ENCODE measurements at places on chromosomes 7 and 10.

DNA sequence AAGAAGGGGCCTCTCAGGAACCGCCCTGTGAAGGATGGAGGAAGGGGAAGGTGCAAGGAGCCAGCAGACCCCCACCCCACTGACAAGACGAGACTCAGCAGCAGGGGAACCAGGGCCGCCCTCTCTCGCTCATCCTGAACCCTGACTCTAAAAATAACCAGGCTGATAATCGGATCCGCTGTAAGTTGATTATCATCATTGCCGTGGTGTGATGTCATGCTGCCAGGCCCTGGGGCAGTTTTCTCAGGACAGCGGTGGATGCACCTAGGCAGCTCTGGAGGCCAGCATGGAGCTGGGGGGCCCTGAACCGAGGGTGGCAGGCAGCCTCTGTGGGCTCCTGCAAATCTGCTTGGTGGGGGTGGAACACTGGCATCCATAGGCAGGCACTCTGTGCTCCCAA, 7.9 kb downstream of the RET start:
- no peak for DNase-seq

DNA sequence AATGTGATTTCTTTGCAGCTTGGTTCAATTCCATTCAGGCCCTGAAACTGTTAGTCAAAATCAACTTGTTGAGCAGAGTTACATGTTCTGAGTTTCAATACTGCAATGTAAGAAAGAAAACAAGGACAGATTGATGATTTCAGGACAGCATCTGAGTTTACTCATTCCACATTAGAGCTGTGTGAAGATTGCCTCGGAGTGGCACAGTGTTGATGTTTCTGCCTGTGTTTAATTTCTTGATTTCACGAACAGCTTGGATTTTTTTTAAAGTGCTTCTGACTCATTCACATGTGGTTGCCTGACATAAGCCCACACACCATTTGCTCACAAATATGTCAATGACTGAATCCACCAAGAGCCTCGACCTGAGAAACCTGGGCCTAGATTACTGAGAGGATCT, 101.2 kb upstream of the PARD3 start:
- no peak for DNase-seq

DNA sequence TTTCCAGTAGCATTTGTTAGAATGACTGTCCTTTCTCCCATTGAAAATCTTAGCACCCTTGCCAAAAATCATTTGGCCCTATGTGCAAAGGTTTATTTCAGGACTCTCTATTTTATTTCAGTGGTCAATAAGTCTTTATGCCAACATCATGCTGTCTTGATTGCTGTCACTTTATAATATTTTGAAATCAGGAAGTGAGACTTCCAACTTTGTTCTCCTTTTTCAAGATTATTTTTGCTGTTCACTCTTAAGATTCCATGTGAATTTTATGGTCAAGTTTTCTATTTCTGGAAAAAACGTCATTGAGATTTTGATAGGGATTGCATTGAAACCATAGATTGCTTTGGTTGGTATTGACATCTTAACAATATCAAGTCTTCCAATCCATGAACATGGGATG, 65.1 kb downstream of the PAXIP1 start:
- no peak for DNase-seq

GRCh38 chr10:34565934-34566333, 249.2 kb downstream of the PARD3 start:
- DNase-seq = no peak

GRCh38 chr7:13724977-13725566, 264.4 kb downstream of the ETV1 start:
- DNase-seq = no peak

- no peak for DNase-seq
Observed at GRCh38 chr10:126243971-126244370, 144.3 kb downstream of the ADAM12 start.

- no peak for DNase-seq
Observed at GRCh38 chr7:159211540-159212182, 67.0 kb upstream of the VIPR2 start.

DNA sequence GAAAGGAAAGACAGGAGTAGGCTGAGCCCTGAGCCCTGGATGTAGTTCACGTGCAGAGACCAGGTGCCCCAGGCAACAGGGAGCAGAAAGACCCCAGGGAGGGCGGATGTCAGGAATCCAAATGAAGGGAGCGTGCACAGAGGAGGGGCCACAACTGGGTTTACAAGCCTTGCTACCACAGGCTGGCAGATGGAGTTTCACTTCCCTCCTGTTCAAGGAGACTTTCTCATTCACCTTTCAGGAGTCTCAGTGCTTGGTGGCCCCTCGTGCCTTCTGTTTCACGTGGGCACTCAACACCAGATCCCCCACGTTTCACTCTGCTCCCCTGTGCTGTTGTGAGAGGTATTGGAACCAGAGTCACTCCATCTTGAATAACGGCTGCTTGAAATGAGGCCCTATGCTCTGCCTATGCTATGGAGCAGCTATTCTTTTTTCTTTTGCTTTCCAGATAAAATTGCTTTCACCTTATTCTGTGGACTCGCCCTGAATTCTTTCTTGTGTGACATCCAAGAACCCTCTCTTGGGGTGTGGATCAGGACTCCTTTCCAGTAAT, 601.4 kb upstream of the IGFBP3 start:
- DNase-seq = no peak

- DNase-seq = no peak
Observed at GRCh38 chr10:131230641-131231322, 80.7 kb downstream of the TCERG1L start.

GRCh38 chr10:32207544-32207943, 139.4 kb downstream of the EPC1 start:
- DNase-seq = peak; percentile 53

DNA sequence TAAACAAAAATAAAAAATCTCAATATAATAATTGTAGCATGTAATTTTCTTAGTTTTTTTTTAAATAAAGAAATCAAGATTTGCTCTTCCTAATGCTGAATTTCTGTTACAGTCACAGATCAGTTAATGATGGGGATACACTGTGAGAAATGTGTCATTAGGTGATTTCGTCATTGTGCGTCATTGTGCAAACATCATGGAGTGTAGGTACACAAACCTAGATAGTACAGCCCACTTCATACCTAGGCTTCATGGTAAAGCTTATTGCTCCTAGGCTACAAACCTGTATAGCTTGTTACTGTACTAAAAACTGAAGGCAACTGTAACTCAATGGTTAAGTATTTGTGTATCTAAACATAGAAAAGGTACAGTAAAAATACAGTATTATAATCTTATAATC, 74.4 kb upstream of the LSM8 start:
- no peak for DNase-seq

DNA sequence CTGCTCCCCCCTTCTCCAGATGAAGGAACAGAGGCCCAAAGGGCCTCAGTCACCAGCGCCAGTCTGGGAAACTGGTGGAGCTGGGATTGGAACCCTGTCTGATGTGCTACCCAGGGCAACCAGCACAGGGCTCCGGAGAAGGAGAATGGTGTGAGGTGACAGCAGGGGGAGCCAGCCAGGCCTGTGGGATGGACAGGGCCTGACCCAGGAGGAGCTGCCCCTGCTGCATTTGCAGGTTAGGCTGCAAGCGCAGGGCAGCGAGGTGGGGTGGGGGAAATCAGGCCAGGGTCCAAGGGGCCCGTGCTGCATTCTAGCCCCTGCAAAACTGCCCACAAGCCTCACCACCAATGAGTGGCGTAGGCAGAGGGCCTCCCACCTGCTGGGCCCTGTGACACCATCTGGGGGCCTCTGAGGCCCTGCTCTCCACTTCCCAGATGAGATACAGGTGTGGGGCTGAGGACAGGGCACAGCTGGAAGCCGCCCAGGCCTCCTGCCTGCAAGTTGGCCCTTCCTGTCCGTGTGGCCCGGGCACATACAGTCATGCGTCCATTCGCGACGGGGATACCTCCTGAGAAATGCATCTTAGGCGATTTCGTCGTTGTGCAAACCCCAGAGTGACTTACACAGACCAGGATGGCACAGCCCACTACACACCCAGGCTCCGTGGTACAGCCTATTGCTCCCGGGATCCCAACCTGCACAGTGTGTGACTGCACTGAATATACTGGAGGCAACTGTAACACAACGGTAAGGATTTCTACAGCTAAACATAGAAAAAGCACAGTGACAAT, 45.3 kb downstream of the RASGEF1A start:
- no peak for DNase-seq

DNA sequence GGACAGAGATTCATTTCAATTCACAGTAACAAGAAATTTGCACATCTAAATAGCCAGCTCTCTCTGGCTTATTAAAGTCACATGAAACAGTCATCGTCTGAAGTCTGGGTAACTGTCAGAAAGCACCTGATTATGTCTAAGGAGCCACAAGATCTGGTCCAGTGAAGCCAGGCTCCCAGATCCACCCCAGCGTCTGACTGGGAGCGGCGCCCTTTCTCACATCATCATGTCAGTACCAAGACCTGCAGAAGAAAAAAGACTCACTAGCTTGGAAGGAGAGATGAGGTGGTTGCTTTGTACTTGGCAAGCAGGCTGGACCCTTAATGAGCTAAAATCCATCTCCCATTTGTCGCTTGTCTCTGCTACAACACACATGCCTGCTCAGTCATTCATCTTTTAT, 58.4 kb downstream of the VOPP1 start:
- DNase-seq = no peak

DNA sequence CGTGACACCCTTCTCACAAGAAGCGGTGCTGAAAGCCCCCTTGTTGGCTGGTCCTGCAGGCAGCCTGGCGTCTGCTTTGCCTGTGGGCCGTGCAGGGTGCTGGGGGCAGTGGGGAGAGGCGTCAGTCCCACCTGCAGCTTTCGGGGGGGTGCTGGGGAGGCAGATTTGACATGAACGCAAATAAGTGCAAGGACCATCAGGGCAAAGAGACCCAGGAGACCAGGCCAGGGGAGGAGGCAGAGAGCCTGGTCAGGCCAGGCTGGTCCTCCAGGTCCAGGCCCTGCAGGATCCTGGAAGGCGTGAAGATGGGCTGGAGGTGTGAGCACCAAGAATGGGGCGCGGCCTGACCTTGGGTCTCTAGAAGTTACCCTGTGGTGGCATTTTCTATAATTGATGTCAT, 81.6 kb downstream of the MGMT start:
- DNase-seq = no peak

DNA sequence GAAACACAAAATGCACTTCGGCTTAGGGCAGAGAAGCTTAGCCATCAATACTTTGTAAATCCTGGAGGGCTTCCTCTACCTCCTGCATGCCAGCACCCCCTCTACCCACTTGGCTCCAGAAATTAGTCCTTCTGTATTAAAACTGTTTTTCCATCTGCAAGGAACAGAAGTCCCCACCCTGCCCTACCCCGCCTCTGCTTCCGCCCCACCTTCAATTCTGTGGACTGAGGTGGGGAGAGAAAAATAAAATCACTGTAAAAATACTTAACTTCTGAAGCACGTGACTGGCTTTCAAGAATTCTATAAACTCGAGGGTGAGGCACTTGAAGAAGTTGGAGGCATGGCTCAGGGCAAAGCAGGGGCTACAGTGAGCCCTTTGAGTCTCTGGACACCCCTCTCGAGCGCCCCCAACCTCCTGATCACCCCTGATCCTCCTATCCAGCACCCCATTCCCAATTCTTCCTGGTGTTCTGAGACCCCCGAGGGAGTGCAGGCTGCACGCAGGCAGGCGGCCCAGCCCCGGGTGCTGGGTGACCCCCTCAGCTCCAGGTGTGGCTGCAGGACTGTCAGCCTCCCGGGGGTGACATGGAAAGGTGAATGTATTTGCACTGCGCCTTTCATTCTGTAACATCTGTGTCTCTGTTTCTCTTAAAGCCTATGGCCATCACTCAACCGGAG, 7.3 kb upstream of the KIAA1217 start:
- no peak for DNase-seq

GRCh38 chr7:82623812-82624211, 180.2 kb upstream of the CACNA2D1 start:
- DNase-seq = no peak

GRCh38 chr7:22400150-22400814, 43.3 kb upstream of the RAPGEF5 start:
- DNase-seq = no peak

DNA sequence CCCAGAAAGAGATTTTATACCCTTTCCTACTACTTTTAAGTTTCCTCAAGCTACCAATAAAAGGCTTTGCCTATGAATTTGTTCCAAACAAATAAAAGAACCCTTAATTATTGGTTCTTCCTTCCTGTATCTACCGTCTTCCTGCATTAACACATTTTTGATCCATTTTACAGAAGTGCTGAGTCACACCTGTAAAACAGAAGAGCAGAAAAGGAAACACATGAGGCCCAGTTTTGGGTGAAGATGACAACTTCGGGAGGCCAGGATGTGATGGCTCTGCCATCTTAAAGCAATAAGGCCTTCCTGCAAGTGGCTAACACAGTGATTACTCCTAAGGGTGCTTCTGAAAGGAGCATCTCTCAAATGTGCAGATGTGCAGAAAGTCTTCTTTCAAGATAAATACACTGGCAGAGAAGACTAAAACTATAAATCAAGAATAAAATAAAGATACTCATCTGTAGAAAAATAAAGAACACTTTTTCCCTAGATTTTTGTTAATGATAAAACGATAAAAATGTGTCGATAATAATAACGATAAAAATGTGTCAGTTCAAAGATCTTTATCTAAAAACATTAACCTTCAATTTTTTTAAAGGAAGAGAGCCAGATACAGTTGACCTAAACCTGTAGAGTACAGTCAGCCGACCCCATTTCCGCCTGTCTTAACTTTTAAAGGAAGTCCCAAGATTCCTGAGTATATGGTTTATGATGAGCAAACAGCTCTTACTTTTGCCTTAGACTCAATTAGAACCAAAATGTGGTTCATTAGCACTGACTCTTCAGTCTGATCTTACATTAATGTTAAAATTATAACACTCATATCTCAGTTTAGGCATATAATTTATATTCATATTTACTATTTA, 108.6 kb downstream of the UBE2H start:
- no peak for DNase-seq

DNA sequence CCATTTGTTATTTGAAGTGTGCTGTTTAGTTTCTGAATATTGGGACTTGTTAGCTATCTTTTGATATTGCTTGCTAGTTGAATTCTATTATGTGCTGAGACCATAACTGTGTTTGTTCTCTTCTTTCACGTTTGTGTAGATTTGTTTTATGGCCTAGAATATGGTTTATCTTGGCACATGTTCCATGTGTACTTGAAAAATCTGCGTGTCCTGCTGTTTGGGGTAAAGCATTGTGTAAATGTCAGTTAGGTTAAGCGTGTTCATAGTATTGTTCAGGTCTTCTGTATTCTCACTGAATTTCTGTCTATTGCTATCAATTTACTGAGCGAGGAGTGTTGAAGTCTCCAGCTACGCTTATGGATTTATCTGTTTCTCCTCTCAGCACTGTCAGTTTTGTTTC, 19.4 kb downstream of the MMP21 start:
- DNase-seq = no peak

- no peak for DNase-seq
Observed at GRCh38 chr10:132324186-132324585, 7.8 kb upstream of the LRRC27 start.

GRCh38 chr10:109679478-109679877, 243.8 kb downstream of the XPNPEP1 start:
- no peak for DNase-seq

Data from CD4-positive, alpha-beta T cell (primary cell).